ENCODE measurements at places on chromosomes 6 and 20.

DNA sequence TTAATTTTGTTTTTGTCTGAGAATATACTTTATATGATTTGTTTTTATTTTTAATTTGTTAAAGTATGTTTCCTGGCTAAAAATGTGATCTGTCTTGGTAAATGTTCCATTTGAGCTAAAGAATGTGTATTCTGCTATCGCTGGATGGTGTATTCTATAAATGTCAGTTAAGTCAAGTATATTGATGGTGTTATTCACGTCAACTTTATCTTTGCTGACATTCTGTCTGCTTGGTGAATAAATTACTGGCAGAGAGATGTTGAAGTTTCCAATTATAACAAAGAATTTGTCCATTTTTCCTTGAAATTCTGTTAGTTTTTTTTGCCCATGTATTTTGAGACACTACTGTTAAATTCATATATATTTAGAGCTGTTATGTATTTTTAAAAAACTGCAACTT, 1131.8 kb upstream of the GJE1 start:
- DNase-seq: no peak

DNA sequence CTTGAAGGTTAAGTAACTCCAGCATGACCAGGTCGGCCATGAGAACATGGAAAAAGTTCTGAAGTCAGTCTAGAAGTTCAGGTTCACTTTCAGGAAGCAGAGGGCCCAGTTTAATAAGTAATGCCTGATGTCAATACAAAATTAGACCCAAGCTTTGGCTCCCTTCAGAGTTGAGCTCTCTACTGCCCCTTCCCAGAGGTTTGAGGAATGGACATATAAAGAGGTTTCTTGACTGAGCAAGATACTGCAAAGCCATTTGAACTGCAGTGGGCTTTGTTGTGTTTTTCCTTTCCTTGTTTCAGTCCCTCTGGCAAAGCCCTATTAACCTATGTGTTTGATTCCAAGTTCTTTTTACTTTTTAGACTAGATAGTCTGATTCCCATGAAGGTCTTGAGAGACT, 97.8 kb upstream of the PREP start:
- no peak for DNase-seq

DNA sequence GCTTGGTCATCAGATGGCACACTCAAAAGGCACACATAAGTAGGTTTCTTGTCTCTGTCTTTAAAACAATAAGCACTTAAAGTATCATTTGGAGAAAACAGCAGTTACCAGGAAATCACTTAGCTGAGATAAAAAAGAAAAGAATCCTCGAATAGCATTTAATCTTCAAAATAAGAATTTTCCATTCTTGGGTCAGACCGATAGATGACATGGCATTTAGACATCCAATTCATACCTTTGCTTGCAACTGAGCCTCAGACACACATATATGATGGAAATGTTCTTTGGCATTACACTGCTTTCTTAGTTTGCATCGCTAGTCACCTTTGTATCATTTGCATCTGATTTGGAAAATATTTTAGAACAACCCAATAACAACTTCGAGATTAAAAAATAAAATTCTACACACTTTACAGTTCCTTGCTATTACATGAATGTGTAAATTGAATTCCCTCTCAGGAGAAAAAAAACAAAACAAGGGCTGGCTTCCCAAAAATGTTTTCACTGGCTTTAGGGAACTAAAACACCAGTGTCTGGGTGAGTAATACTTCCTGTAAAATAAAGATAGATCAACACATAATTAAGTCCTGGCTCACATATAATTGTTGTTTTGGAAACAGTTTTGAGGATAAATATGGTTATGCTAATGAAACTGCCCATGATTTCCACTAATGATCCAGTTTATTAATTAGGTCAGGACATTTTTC, 1.3 kb upstream of the RNF217 start:
- DNase-seq: no peak

DNA sequence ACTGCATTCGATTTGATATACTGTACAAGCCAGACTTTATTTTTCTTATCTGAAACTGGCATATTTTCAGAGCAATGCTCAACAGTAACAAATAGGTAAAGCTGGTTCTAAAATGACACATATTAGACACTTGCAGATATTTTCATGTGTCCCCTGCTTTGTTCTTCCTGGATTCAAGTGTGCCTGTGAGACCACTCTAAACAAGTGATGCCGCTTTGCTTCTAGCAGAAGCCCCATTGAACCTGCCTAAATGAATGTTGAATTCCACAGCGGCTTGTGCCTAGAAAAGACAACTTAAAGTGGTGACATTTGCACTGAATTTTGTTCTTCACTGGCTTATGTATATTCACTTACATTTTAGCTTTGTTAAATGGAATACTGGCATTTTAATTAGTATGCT, 115.7 kb downstream of the AKAP7 start:
- no peak for DNase-seq

DNA sequence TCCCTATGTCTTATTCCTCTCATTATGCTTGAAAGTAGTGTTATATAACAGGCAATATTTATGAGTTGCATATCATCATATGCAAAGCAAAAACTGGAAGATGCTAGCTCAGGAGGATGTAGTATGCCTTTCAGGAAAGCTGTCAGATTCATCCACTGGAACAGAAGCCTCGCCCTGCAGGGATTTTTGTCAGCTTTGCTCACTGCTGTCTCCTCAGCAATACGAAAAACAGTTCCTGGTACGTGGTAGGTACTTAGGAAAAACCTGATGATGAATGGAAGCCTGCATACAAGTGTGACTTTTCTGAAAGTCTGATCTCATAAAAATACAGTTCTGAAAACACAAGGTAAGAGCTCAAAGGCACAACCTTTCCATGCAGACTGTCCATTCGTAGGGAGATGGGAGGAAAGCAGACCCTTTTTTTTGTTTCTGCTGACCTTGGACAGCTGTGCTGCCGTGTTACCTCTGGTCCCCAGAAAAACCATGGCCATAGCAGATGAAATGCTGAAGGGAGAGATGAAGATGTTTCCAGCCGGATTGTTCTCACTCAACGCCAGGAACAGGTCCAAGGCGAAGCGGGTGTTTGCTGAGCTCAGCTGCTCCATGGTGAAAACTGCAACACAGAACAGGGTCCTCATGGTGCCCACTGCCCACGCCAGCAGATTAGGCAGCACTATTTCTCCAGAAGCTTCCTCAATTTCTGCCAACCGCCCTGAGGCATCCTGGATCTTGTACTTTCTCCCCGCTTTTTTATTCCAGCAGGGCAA, 1.5 kb downstream of the SERPINB1 start:
- no peak for DNase-seq
